GM13976 (cell line): ENCODE measurements at places on chromosomes 16 and 17.

GRCh38 chr16:15482068-15482747 lies 47.8 kb downstream of the BMERB1 start:
- DNase-seq, result no peak

DNA sequence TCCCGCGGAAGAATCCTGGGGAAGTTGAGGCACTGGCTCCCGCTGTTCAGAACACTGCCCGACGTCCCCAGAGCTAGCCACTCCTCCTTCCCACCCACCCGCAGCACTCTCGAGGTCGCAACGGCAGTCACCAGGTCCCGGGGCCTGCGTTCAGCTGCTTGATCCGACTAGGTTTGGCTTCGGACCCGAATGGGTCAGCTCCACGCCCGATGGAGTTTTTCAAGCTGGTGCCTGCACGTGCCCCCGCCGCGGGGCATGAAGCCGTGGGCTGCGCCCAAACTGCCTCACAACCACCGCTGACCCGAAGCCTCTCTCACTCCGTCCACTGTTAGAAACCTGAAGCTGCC lies 12.4 kb upstream of the ODF4 start:
- no peak for DNase-seq

DNA sequence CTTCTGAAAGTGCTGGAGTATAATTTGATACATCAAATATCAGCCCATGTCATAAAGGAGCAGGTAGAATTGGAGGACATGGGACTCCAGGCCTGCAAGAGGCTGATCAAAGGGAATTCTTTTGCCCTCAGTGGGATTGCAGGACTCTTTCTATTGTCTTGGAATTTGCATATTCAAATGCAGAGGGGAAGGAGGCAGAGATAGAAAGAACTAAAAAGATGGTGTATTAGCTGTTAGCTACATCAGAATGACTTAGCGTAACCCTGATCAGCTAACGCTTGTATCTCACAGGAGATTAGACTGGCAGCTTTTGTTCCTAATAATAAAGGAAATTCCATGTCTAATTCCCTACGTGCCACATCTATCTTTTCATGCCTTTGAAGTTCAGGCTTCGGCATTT lies 1014.7 kb upstream of the RBFOX1 start:
- no peak for DNase-seq

GRCh38 chr16:56944954-56945839 lies 13.3 kb downstream of the HERPUD1 start:
- DNase-seq, result no peak

GRCh38 chr17:78600181-78600721 lies 23.1 kb upstream of the DNAH17 start:
- no peak for DNase-seq

- DNase-seq, result no peak
Measured at GRCh38 chr17:42271006-42271778, 5.0 kb downstream of the STAT5B start.

- no peak for DNase-seq
Measured at GRCh38 chr16:12589676-12590075, 214.0 kb downstream of the CPPED1 start.

DNA sequence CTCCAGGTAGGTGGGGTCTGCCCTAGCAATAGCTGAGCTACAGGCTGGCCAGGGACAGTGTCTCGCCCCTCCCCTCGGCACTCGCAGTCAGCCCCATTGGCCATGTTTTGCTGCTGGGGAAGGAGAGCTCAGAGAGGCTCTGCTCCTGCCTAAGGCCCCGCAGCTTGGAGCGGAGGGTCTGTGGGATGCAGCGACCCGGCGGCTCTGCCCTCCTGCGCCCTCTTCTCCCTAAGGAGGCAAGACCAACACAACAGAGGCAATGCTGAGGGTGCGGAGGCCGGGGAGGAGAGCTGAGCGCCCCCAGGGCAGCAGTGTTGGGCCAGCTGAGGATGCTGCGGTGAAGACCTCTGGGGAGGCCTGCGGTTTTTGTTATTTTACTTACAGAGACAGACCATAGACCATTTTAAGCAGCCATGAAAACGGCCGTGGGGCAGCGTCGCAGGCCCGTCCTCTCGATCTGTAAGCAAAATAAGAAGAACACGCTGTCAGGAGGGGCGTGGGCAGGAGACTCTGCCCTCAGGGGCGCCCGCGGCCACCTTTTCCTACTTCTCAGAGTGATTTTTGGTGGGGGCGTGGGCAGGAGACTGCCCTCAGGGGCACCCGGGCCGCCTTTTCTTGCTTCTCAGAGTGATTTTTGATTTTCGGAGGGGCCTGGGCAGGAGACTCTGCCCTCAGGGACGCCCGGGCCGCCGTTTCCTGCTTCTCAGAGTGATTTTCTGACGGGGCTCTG lies 31.4 kb upstream of the PABPN1L start:
- DNase-seq, result no peak

GRCh38 chr16:2713985-2714774 lies 5.8 kb downstream of the PRSS27 start:
- DNase-seq, result no peak

- DNase-seq, result no peak
Measured at GRCh38 chr17:27332047-27332393, 38.1 kb downstream of the WSB1 start.

DNA sequence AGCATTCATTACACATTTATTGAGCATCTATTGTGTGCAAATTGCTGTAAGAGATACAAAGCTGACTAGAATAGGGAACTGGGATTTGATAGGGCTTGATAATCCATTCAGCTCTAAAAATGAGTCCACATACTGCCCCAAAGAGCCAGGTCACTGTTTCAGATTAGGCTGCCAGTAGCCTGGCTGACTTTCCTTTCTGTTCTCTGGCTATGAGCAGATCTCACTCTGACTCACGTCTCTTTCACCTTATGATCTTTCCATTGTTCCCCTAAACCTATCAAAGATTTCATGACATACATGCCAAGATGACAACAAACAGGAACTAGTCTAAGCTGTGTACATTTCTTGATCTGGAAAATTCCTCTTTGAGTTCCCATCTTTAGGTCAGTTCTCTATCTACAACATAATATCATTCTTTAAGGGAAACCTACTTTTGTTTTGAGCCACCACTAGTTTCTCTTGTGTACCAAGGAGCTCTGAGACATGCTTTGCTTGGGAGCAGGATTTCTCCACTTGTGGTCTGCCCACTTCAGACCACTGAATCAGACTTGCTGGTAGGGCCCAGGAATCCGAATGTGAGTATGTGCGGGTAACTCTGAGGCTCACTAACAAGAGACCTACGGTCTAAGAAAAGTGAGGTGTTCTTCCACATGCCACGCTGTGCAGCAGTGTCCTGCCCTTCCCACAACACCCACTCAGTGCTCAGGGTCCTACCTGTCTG lies 40.9 kb upstream of the ICAM2 start:
- peak; percentile 69 for DNase-seq

DNA sequence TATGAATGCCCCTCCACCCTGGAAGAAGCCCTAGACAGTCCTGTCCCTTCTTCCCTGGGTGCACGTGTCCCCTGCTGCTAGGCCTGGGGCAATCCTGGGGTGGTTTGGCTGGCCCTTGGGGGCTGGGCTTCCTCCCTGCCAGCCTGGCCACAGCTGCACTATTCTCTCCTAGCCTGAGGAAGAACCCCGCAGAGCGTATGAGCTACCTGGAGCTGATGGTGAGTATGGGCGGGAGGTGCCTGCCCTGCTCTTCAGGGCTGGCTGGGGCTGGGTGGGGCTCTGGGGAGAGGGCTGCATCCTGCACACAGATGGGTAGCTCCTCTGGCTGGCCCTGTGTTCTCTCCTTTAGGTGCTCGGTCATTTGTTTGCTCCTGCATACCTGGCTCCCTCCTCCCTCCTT lies 28.8 kb downstream of the MAP2K3 start:
- no peak for DNase-seq

GRCh38 chr16:78175287-78175686 lies 75.8 kb downstream of the WWOX start:
- no peak for DNase-seq

DNA sequence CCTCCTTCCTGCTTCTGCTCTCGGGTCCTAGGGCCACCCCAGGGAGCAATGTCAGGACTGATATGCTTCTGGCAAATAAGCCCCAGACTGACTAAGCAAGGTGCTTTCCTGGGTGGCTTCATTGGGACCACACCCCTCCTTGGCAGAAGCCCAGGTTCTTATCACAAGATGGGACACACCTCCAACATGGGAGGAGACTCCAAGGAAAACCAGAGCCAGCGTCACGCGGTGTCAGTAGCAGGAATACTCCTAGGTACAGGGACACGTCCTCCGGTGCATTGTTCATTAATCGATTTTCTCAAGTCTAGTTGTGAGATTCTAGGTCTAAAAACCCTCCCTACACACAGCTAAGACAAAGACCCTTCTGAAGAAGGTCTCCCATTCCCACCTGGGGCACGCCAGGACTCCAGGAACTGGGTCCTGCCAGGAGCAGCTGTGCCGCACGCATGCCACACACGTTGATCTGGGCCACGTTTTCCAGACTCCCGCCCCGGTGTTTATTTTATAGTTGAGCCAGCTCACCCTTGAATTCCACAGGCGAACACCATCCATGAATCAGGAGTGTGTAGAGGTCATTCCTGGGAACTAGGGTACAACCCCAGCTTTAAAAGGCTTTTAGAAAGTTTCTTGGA lies 30.8 kb downstream of the FA2H start:
- no peak for DNase-seq

- DNase-seq, result peak; percentile 80
Measured at GRCh38 chr16:11257131-11257938, 1.3 kb upstream of the SOCS1 start.

- no peak for DNase-seq
Measured at GRCh38 chr17:36752096-36752888, 150.9 kb downstream of the MRM1 start.

DNA sequence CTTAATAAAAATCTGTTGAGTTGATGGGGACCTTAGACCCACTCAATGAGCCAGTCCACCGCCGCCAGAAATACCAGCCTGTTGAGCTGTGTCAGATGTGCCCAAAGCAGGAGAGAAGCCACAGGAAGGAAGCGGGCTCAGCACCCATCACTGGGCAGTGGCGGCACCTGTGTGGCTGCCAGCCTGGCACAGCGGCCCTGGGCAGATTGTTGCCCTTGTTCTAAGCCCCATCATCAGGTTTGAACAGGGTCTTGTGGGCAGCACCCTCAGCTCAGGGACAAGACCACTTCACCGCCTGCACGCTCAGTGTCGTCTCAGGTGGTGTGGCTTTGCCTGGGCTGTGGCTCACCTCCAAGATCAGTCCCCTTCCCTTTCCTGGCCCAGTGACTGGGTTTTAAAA lies 9.3 kb downstream of the ENDOV start:
- DNase-seq, result no peak

DNA sequence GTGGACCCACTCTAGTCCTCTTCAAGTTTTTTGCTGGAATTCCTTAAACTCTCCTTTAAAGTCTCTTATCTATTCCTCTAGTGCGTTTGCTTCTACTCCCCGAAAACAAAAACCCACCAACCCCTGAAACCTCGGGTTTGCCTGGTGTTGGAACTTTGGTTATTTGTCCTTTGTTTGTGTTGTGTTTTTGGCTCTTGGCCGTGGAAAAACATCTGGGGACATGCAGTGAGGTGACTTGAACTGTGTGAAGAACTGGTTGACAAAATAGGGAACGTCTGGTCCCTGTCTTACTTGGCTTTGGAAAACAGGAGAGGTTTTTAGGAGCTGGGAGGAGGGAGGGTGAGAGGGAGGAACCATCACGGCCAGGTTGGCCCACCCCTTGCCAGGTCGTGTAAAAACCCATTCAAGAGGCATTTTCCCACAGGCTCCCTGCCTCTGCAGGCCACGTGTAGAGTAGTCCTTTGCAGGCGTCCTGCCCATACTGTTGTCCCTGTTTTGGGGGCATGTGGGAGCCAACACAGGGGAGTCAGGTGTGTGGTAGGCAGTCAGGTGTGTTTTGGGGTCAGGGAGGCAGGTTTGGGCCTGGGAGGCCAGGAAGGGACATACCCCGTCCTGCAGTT lies 169.3 kb downstream of the RAB11FIP4 start:
- no peak for DNase-seq

GRCh38 chr16:26365161-26365940 lies 673.6 kb downstream of the HS3ST4 start:
- DNase-seq, result no peak

DNA sequence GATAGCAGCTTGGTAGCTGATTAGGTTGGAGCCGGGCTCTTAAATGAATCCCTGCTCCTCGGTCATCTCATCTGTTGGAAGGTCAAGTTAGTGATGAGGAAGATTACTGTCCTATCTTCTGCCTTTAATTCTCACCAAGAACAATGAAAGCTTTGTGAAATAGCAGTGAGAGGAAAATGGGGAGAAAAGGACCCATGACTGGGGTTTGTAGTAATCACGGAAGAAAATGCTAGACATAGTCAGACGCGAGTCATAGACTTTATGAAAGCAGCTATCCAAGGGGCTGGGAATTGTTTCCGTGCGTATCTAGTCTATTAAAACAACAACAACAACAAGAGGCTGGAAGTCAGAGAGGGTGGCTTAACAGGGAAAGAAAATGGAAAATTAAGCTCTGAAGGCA lies 18.3 kb downstream of the PIK3R5 start:
- no peak for DNase-seq

DNA sequence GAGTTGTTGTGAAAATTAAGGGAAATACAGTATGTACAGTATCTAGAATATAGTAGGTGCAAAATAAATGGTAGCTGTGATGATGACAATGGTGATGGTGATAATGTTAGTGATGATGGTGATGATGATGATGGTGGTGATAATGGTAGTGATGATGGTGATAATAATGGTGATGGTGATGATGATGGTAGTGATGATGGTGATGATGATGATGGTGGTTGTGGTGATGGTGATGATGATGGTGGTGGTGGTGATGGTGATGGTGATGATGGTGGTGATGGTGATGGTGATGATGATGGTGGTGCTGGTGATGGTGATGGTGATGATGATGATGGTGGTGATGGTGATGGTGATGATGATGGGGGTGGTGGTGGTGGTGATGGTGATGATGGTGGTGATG lies 91.3 kb upstream of the FOXF1 start:
- no peak for DNase-seq

GRCh38 chr16:47132308-47132707 lies 11.4 kb downstream of the NETO2 start:
- no peak for DNase-seq

DNA sequence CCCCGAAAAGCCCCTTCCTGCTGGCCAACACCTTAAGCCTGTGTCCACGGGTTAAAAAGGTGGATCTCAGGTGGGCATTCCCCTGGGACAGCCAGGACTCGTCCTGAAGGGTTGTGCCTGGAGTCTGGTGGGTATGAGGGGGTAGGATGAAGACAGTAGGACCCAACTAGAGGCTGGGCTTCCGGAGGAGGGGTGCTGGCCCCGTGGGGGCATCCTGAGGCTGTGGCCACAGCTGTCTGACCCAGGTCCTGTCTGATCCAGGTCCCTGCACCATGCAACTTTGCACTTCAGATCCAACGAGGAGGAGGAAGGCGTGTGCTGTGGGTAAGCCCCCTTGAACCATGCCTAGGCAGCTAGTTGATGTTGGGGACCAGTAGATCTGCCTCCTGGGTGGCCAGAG lies 37.6 kb upstream of the CPNE2 start:
- no peak for DNase-seq

- no peak for DNase-seq
Measured at GRCh38 chr16:65725156-65725845, 603.4 kb upstream of the CDH11 start.

- no peak for DNase-seq
Measured at GRCh38 chr16:58170223-58170622, 27.7 kb downstream of the CSNK2A2 start.
